ENCODE measurements at places on chromosomes 1 and 21.

GRCh38 chr1:41639332-41639936 is 155.0 kb upstream of the EDN2 start:
- DNase-seq, result peak; percentile 24

- DNase-seq, result no peak
Measured at GRCh38 chr1:18322368-18323032, 158.2 kb upstream of the KLHDC7A start.

GRCh38 chr1:55216096-55216495 is 932 bp upstream of the USP24 start:
- no peak for DNase-seq

GRCh38 chr1:162397039-162397448 is 14.9 kb downstream of the SH2D1B start:
- no peak for DNase-seq

DNA sequence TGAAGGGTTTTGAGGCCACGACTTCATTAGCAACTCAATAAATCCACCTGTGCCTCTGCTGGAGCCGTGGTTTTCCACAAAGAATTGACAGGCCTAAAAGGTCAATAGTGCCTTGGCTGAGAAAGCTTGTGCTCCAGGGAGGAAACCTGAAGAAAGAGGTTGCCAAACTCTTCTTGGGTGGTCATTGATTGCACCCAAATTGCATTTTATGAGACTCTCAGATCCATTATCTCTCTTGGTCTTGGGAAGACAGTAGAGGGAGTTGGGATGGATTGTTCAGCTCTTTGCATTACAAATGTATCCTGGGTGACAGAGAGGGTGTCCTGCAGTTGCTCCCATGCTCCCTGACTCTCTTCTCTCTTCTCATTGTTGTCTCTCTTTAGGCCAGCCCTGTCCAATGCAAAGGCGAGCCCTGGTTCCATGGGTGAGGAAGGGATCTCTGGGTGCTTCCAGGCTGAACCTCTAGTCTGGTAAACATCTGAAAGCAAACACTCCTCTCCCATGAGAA is 46.1 kb upstream of the HTR1D start:
- no peak for DNase-seq

- DNase-seq, result peak; percentile 84
Measured at GRCh38 chr1:116724765-116725375, 29.4 kb upstream of the CD2 start.

- DNase-seq, result peak; percentile 20
Measured at GRCh38 chr21:42581336-42581992, 67.8 kb downstream of the SLC37A1 start.

DNA sequence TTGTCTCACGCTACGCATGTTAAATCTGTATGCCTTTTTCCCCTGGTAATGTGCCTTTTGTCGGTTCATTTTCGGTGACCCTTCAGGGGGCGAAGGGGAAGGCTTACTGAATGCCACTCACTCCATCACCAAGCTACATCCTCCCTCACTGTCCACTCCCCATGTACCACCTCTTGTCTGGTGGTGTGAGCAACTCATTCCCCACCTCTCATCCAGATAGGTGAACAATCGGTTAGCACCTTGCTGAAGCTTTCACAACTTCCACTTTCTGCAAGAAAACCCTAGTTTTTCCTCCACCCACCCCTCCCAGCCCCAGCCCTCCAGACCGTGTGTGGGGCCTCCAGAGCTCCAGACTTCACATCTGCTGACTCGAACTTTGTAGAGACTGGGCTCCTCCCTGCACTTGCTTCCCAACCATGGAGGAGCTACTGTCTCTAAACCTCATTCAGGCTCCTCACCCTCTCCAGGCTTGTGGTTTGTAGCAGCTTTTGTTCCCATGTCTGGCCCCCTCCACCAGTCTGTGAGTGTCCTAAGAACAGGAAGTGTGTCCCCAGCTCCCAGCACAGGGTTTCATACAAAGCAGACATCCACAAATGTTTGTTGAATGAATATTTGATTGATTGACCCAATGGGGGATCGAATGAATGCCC is 48.4 kb upstream of the RUNX3 start:
- DNase-seq, result no peak

DNA sequence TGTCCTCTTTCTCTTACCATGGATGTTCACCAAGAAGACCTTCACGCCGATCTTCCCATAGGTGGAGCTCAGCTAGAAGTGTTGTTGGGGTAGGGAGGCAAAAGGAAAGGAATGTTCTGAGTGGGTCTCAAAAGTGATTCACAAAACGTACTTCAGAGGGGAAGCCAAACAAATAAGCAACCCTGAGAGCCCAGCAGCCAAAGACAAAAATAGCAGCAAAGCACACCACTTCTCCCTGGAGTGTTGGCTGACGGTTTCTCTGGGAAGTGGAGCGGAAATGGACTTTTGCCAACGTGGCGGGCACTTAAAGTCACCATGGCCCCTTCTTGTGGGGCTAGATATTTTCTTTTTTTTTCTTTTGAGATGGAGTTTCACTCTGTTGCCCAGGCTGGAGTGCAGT is 23.1 kb downstream of the SLC26A9 start:
- DNase-seq, result peak; percentile 60

DNA sequence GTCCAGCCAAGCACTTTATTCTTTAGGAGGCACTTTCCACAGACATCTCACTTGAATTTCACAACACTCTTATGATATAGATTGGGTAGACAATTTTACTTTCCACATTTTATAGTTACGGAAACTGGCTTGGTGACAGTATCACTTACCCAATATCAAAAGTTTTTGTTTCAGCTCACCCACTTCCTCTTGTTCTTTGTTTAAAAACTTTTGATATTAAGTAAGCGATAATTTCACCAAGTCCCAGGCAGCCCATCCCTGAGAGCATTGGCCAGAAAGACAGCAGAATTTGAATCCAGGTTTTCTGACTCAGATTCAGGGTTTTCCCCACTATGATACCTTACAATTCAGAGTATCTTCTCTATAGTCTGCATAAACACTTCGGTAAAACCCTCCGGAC is 60.0 kb downstream of the LRIG2 start:
- no peak for DNase-seq

- no peak for DNase-seq
Measured at GRCh38 chr21:20013851-20014250, 984.4 kb upstream of the NCAM2 start.

DNA sequence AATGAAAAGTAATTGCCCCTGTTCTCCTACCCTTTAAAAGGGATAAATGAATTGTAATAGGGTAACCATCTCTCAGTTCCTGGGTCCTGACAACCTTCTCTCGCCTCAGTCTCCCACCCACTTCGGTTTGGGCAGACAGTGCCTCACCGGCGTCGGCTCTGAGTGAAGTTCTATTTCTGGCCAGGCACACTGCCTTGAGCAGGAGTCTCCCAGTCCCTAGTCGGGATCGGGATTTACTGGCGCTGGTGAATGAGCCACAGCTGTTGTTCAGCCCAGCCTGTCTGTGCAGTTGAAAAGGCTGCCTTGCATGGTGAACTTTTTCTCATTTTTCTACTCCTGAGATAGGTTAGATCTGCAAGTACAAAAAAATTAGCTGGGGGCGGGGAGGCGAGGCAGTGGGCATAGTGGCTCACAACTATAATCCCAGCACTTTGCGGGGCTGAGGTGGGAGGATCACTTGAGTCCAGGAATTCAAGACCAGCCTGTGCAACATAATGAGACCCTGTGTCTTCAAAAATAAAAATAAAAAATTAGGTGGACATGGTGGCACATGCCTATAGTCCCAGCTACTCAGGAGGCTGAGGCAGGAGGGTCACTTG is 7.4 kb downstream of the PLEKHM2 start:
- peak; percentile 79 for DNase-seq

- peak; percentile 62 for DNase-seq
Measured at GRCh38 chr1:36178471-36179219, 22.7 kb downstream of the MAP7D1 start.
